ENCODE measurements at places on chromosomes 5 and 9.

- DNase-seq = no peak
Measured at GRCh38 chr5:146890066-146890465, 11.5 kb upstream of the PPP2R2B start.

DNA sequence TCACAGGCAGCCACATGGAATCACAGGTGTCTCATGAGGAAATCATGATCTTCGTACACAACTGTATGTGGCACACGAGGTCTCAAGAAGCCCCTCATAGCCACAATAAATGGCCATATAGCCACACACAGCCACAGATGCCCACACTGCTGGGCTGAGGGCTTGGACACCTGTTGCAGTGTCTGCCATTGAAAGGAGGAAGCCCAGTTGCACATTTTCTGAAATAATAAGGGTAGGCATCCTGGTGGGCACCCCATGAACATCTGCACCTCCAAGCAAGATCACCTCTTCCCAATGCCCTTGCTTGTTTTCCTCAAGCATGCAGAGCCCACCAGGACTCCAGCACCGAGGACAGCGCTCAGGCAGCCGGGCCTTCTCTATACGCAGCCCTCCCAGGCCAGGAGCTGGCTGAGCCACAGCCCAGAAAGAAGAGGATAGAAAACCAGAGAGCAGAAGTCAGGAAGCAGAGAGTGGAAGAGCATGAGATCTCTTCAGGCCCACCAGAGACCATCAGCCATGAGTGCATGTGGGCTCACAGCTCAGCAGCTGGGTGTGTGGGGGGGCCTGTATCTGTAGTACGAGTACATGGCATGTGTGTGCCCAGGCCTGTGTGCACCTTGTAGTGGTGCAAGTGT, 1.0 kb upstream of the ACSL6 start:
- no peak for DNase-seq

DNA sequence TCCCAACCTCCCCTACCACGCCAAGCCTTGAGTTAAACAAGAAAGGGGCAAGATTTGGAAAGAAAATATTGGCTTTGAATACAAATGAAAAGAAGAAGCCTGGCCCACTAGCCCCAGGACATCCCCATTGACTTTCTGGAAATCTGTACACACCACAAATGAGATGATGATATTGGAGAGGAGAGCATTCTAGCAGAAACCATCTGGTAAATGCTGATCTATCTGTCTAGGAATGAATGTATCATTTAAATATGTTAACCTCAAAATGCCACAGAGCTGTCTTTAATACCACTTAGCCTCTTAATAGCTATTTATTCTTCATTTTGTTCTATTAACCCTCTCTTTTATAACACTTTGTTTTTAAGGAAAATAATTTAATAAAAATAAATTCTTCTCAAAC, 270.2 kb upstream of the PDE4D start:
- no peak for DNase-seq

- DNase-seq = no peak
Measured at GRCh38 chr5:80541392-80541791, 28.7 kb downstream of the ANKRD34B start.

DNA sequence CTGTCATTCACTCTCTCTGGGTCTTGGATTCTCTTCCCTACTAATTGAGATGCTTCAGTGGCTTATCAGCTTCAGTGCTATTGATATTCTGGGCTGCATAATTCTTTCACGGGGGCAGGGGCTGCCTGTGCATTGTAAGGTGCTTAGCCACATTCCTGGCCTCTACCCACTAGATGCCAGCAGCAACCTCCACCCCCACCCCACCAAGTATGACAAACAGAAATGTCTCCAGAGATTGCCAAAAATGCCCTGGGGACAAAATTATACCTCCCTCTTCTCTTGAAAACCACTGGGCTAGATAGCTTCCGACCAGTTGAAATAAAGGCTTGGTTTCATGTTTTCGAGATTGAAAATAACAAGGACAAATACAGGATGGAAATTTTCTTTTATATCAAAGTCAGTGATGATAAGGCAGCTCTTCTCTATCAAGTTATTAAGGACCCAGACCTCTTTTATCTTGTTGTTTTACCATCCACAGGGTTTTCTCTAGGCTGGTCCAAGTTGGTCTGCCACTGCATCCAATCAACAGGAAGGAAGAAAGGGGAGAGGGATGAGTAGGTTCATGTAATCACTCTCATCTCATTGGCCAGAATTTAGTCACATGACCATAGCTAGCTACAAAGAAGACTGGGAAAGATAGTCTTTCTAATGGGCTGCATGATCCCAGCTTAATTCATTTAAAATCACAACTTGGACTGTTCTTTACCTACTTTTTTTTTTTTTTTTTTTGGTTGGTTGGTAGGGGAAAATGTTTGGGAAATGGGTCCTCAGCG, 92.1 kb upstream of the RANBP3L start:
- DNase-seq = no peak

DNA sequence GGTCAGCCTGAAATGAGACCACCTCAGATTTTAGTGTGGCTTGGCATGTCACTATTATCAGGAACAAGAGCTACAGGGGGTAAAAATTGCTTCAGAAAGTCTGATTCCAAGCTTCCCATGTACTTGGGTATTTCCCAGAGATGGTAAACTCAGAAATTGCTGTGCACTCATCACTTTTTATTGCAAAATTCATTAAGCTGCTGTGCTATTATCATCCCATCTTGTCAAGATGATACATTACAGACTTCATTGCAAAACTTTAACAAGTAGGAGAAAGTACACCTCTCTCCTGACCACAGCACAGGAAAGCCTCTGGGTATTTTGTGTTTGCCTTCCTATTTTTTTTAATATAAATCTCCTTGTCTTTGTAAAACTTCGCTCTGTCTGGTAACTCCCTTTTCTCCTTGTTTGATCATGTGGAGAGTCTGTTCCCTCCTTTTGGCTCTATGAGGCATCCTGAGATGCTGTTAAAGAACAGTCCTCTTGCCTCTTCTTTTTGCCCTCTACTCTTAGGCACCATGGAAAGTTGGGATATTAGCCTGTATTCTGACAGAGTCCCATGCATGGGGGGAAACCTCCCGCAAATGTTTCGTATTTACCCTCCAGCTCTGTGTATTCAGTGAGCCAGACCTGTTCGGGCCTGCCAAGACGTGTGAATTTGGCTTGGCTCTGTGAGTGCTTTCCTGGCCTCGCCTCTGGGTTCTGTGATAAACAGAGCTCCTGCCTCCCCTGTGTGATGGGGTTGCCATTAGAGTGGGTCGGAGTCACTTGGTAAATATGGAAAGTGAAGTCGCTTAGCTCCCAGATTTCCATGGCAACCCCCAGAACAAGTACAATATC, 260.7 kb downstream of the NR3C1 start:
- DNase-seq = no peak

DNA sequence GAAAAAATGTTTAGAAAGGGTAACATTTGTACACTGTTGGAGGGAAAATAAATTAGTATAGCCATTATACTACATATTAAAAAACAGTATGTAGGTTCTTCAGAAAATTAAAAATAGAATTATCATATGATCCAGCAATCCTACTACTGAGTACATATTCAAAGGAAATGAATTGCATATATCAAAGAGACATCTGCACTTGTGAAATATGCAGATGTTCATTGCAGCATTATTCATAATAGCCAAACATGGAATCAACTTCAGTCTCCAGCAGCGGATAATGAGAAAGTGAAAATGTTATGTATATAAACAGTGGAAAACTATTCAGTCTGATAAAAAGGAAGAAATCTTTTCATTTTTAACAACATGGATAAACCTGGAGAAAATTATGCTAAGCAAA, 695.5 kb downstream of the SLCO4C1 start:
- no peak for DNase-seq

DNA sequence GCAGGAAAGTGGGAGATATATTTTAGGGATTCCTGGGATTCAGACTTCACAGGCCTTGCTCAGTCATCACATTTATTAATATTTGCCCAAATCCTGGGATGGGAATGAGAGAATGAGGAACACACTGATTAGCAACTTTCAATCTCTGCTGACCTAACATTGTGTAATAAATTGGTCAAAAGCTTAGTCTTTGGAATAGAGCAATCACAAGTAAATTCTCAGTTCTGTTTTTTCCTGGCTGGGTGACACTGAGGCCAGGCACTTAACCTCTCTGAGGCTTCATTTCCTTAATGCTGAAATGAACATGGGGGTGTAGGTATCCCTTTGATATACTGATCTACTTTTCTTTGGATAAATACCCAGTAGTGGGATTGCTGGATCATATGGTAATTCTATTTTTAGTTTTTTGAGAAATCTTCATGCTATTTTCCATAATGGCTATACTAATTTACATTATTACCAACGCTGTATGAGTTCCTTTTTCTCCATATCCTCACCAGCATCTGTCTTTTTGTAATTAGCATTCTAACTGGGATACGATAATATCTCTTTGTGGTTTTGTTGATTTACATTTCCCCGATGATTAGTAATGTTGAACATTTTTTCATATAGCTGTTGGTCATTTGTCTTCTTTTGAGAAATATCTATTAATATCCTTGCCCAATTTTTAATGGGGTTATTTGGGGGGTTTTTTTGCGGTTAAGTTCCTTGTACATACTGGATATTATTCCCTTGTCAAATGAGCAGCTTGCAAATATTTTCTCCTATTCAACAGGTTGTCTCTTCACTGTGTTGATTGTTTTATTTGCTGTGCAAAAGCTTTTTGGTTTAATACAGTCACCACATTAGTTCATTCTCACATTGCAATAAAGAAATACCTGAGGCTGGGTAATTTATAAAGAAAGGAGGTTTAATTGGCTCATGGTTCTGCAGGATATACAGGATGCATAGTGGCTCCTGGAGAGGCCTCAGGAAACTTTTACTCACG, 36.8 kb upstream of the NIPBL start:
- DNase-seq = no peak

DNA sequence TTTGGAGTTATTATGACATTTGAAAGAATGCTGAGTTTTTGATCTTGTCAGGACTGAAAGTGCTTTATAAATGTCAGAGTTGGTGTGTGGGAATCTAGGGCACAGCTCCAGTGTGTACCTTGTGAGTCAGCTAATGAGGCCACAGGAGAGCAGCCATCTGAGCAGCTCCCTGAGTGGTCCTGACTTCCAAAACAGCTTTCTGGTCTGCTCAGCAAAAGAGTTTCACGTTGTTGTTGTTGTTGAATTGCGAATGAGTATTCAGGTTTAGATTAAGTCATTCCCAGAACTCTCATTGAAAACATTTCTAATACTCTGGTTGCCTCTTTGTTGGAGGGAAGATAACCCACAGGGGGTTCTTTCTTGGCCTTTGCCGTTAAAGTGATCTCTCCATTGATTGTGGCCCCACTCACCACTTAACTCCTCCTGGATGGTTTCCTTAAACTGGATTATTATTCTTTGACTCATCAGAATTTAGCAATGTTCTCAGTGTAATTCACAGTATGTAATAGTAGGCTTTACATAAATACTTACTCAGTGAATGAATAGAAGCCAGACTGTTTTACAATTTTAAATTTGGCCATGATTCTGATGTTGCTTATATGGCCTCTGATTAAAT, 125.1 kb upstream of the SGCD start:
- no peak for DNase-seq

DNA sequence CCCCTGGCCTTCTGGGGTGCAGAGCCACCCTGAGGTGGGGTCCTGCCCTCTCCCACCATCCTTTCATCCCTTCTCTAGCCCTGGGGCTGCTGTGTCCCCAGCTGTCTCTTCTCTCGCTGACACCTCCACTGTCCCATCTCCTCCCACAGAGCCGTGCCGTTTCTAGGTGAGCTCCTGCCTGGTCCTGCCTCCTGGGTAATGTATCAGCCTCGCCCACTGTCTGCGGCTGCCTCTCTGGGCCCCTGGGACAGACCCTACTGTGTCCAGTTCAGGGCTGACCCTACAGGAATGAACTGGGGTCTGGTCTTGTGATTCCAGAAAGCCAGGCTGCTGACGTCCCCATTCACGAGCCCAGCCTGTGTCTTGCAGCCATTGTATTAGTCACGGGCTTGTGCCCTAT, 4.1 kb downstream of the PAEP start:
- DNase-seq = no peak

- no peak for DNase-seq
Measured at GRCh38 chr5:153619771-153620170, 129.3 kb downstream of the GRIA1 start.

DNA sequence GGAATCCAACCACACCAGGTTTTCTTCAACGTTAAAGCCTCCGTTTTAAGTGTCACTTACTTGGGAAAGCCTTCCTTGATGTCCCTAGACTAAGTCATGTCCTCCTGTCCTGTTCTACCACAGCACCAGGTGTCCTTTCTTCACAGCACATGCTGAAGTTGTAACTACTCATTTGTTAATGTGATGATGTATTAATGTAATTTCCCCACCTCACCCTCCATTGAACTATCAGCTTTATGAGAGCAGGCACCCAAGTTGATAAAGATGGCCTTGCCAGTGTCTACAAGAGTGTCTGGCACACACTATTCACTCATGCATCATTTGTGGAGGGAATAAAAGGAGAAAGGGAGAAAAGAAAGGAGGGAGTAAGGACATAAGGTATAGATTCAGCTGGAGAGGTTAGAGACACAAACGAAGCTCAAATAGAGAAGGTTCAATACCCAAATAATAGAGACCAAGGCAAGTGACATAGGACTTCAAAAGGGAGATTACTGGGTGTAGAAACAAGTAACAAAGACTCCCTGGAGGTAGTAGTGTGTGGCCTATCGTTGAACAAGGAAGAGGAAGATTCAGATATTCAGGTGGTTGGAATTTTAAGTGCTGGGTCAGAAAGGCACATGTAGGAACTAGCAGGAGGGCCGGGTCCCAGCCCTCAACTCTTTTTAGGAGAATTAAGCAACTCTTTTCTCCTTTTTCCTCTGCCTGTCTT, 6.6 kb downstream of the ITK start:
- DNase-seq = no peak

GRCh38 chr9:116329470-116329869, 175.9 kb downstream of the PAPPA start:
- DNase-seq = no peak

DNA sequence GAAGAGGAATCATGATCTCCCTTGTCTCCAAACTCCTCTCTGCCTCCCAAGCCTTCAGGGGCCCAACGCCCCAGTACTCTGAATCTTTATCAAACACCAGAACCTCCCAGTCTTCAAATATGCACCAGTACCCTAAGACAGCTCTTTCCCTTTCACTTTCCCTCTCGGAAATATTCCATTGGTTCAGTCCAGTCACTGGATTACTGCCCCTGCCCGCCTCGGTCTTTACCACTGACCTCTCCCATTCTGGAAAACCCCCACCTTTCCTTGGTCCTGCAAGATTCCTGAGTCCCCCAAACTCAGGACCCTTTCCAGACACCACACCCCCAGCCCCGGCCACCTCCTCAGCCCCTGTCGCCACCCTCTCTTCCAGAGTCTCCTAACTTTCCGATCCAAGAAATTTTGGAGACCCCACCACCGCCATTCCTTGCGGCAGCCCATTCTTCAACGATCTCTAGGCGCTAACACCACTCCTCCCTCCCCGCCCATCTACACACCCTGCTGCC, 674 bp downstream of the C5orf15 start:
- DNase-seq = peak; percentile 4
